ENCODE measurements at places on chromosomes 1 and 21.

DNA sequence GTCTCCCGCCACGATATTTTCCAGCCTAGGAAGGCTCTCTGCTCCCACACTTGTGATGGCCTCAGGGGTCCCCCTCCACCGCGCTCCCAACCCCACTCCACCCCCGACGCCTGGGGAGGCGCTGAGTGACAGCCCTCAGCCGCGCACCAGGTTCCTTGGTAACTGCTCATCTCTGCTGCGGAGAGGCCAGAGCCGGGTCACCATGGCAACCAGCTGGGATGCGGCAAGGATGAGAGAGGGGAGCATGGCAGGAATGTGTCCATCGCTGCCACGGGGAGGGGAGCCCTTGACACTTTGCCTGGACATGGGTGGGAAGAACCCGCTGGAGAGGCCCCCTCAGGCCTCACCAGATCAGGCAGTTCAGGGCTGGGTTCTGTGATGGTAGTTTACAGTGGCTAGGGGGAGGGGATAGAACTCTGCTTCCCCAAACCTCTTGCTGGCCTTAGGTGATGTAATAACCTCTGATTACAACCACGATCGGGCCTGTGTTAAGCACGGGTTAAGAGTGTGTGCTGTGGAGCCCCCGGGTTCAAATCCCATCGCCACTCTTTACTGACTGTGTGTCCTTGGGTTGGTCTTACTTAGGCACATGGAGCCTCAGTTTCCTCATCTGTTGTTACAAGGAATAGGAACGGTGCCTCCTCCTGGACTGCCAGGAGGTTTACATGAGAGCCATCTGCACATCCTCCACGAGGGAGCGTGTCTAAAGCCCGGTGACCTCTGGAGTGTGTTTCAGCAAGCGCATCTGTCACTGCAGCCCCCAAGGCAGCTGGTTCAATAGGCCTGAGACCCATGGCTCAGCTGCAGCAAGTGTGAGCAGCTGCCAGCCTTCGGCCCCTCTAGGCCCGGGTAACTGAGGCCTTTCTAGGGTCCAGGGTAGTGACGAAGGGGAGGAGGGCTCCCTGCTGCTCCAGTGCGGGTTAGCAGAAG lies 6.3 kb downstream of the KIF17 start:
- DNase-seq: no peak

DNA sequence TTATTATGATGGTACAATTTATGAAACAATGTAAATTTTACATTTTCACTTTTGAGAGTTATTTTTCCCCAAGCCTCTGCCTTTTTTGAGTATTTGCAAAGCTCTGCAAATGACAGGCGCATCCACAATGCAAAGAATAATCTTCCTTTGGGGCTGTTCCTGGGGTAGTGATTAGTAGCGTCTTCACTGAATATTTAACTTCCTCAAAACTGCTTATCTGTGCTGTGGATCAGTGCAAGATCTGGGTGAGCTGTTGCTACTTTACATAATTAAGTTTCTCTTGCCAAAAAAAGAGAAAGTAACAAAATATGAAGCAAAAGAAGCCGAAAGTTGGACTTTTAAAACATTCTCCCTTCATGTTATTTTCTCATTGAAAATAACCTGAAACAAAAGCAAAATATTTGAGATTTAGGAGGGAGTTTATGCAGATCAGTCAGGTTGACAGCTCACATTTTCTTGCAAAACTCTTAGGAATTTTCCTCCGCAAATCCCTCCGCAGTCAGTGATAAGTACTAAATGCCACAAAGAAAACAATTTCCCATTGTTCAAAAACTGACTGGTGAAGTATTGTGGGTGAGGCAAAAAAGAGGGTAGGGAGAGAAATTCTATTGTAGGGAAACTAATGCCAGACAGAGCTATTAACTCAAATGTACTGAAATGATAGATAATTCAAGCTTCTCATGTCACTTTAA lies 276.4 kb upstream of the B3GALT2 start:
- DNase-seq: no peak

- peak; percentile 93 for DNase-seq
Observed at GRCh38 chr1:214602764-214603657, at the start of gene CENPF. CENPF (plus strand) TSS chr1:214603195; CDS start chr1:214613755, 10,560 bp downstream.

DNA sequence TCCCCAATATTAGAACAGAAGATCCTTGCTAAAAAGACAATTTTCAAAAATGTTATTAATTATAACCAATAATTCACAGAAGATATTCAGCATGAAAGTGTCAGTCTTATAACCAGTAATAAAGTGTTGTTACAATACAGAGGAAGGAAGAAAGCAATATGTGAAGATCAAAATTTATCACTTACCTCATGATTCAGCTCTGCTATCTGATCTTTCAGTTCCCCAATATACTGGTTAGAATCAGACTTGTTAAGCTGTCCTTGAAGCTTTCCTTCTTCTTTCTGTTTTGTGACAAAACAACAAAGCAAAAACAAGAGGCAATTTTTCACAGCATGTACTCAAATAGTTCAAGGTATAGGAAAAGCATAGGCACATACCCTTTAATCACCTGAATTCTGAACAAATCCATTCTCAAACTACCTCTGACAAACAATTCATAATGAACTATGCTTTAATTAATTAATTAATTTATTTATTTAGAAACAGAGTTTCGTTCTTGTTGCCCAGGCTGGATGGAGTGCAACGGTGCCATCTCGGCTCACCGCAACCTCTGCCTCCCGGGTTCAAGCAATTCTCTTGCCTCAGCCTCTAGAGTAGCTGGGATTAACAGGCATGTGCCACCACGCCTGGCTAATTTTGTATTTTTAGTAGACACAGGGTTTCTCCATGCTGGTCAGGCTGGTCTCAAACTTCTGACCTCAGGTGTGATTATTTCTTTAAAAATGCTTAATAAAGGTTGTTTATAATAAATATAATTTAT lies 76.9 kb upstream of the GFI1 start:
- DNase-seq: no peak

- no peak for DNase-seq
Observed at GRCh38 chr21:44480200-44481053, 25.1 kb downstream of the LRRC3 start.

DNA sequence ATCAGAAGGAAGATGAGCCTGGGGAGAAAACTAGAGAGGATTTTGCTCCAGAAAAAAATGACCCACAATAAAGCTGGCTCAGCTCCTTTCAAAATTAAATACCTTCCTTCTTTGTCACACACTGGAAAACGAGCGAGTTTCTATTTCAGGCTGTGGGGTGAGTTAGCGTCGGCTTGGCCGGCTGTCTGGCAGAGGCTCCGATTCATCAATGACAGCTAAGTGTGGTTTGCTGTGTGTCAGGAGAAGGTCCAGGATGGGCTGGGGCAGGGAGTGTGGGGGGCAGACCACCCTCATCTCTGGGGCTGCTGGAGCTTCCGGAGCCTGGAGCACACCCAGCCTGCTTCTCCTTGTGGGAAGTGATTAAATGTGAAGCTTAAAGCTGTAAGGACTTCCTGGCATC lies 120.2 kb downstream of the ETS2 start:
- no peak for DNase-seq

GRCh38 chr1:18944810-18945209 lies 11.7 kb downstream of the IFFO2 start:
- no peak for DNase-seq

DNA sequence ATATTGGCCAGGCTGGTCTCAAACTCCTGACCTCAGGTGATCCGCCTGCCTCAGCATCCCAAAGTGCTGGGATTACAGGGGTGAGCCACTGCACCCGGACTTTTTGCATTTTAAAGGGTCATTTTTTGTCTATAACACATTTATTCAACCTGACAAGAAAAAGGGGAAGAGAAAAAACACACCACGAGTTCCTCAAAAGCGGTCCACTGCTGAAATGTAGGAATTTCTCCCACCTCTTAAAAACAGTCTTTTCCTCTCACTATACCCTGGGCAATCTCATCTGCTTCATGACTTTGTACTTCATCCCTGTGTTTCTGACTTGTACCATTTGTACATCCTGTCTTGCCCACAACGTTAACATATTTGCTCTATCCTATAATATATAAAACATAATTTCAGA lies 413.3 kb upstream of the PTBP2 start:
- no peak for DNase-seq

DNA sequence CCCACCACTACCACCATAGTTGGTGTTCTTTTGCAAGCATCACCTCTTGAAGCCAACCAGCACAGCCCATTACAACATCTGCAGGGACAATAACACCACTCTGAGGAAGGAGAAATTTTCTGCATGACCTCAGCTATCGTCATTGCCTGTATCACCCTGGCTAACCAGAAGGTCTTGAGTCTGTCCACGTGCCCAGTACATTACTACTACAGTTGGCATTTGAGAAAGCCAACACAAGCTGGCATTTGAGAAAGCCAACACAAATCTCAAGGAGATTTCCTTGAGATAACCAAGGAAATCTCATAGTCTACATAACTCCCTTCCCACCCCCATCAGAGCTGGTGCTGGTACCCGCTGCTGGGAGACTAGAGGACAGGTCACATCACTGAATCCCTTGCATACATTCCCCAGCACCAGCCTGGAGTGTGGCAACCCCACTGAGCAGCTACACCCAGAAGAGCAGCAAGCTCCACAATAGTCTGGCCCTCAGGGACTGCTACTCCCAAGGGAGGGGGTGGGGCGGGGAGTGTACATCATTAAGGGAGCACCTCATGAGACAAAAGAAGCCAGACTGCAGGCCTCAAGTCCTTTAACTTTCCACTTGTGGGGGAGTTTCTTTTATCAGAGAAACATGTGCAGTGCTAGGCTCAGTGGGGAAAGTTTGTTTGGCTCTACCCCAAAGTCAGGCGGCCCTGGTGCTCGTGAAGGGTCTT lies 46.0 kb upstream of the GUCA2A start:
- DNase-seq: no peak

GRCh38 chr1:10767282-10767681 lies 29.2 kb downstream of the CASZ1 start:
- DNase-seq: no peak

GRCh38 chr1:114648503-114648902 lies 21.3 kb downstream of the DENND2C start:
- DNase-seq: no peak

DNA sequence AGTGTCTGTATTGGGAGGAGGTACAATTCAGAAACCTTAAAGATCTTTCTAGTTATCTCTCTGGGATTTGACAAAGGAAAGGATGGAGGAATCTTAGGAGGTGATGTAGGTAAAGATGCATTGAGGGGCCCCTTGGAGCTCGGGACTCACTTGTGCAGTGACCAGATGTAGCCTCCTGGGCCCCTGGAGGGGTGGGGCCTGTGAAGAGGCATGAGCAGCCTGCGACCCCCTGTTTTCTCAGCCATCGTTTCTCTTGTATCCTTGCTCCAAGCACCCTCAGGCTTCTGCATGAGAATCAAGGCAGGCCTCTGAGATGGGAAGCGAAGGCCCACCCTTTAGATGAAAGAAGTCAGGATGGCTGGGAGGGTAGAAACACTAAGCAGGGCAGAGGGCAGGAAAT lies 39.6 kb downstream of the LGR6 start:
- DNase-seq: no peak

DNA sequence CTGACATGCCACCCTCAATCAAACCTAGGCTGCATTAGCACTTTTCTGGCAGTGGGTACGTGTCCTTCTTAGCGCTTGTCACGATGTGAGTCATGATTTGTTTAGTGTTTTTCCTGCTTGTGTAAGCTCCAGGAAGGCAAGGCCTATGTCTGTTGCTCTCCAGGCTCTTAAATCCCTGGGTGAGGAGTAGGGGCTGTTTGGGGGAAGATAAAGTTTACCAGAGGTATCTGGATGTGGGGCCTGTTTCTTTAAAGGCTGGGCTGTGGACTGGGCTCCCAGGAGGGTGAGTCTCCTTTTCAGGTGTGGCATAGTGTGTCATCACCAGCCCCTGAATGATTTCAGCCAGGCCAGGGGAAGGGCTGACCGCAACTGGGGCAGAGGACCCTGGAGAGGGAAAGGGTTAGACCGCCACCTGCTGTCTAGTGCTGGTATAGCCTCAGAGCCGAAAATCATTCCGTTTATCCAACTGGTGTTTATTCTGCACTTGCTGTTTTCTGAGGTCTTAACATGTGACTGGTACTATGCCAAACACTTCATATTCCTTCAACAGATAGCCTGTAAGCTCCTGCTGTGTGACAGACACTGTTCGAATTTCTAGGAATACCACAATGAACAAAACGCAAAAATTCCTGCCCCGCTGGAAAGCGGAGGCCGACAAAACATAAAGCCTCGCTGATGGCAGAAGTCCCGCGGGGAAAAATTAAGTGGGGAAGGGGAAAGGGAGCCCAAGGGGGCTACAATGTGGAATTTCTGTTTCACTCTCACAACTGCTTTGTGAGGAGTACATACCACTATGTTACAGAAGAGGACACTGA lies 9.7 kb downstream of the SERINC2 start:
- peak; percentile 76 for DNase-seq

DNA sequence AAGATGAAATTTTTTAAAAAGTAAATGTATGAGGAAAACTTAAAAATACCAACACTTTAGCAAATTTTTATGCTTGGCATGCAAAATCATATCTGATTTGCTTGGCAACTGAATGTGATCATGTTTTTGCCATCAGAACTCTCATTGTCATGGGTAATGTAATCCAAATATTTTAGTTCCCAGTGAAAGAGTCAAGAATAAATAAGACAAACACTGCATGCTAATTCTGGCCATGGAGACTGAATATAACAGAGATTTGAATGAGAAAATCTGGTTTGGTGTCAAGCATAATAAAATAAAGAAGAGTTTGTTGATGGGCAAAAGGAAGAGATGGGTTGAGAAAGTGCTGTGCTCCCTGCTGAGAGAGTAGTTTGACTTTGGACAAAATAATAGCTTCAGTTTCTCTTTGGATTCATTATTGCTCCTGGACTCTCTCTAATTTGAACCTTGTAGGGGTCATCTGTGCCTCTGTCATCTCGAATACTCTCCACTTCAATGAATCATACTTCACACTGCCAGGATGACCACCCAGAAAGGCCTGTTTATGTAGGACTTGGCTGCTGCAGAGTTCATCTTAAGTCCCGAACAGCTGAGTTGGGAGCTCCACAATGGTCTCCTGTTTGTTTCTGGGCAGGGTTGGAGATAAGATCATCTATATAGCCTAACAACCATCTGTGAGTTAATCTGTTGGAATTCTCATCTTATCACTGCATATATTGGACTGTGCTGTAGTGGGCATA lies 34.4 kb downstream of the ADAMTS1 start:
- DNase-seq: no peak

GRCh38 chr21:38544661-38545060 lies 46.4 kb upstream of the ERG start:
- no peak for DNase-seq

DNA sequence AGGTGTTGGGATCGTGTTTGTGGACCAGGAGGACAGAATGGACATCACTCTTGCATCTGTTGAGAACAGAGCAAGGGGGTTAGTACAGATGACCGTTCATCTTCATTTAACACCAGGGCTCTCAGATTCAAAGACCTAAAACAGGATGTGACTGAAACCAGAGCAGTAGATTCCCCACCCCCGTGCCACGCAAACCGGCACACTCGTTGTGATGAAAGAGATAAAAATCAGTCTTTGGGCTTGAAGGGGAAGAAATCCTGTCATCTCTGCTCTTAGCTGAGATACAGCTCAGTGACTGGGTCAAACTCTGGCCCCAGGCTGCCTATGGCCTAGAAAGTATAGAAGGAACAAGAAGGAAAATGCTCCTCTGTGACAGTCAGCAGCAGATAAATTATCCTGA lies 146.2 kb upstream of the KRTAP19-8 start:
- DNase-seq: peak; percentile 88

DNA sequence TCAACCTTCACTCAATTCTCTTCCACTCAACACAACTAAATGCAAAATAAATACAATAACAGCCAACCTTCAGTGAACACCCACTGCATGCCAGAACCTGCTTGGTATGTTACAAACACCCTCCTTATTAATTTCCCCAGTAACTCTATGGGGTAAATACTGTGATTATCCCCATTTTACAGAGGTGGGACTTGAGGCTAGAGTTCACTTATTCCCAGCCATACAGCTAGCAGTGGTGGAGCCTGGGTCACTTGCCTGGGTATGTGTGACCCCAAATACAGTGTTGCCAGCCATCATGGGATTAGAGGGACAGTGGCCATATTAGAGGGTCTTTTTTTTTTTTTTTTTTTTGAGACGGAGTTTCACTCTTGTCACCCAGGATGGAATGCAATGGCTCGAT lies 1.6 kb downstream of the CPLANE2 start:
- DNase-seq: no peak

All from stimulated activated CD4-positive, alpha-beta T cell treated with anti-CD3 and anti-CD28 coated beads, Interleukin-15, amount 100 ng/mL, for 24 hours (primary cell).